ENCODE measurements at places on chromosomes 4 and X.

GRCh38 chrX:30653415-30654131 is at the start of gene GK:
Gene GK (plus strand): TSS chrX:30653423. CDS start chrX:30653538, 115 bp downstream.
- no peak for DNase-seq

GRCh38 chrX:52990848-52991247 is 32.5 kb upstream of the FAM156A start:
- no peak for DNase-seq

- no peak for DNase-seq
These were observed 593.8 kb upstream of the PCDH7 start for GRCh38 chr4:30126351-30126750.

DNA sequence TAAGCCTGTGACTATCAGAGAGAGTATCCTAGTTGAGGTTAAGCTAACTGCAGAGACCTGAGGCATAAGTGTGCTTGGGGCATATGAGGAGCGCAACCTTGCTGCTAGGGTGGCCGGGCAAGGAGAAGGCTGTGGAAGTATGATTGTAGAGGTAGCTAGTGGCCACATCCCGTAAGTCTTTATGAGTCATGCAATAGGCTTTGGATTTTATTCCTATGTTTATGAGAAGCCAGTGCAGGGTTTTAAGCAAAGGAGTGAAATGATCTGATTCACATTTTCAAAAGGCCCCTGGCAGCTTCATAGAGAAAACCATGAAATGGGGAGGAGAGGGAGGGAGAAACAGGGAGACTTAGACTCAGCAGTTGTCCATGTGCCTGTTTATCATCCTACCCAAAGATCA is 92.1 kb upstream of the WDFY3 start:
- no peak for DNase-seq
